Neural progenitor cell (in vitro differentiated cells): ENCODE measurements at places on chromosomes 6 and 20. TPM values are rescaled to one million over a fixed set of nuclear protein-coding genes. Genes with fewer than 3 reads are reported as not detected.

GRCh38 chr6:44715188-44715587, 327.7 kb downstream of the CDC5L start:
- DNase-seq = no peak
- no peaks in the 10 kb centered on the region for H3K27me3 ChIP-seq
- H3K4me3 ChIP-seq = no peak overlapping the region
- H3K36me3 ChIP-seq = no peaks in the 10 kb centered on the region
- H3K27ac ChIP-seq = no peak overlapping the region
- no peaks in the 10 kb centered on the region for H3K4me1 ChIP-seq

- H3K4me1 ChIP-seq = no peaks in the 10 kb centered on the region
- H3K36me3 ChIP-seq = no peaks in the 10 kb centered on the region
- H3K4me3 ChIP-seq = no peak overlapping the region
- no peaks in the 10 kb centered on the region for H3K27me3 ChIP-seq
- no peak for DNase-seq
Measured at GRCh38 chr20:57795342-57795697, 85.5 kb upstream of the PMEPA1 start.

DNA sequence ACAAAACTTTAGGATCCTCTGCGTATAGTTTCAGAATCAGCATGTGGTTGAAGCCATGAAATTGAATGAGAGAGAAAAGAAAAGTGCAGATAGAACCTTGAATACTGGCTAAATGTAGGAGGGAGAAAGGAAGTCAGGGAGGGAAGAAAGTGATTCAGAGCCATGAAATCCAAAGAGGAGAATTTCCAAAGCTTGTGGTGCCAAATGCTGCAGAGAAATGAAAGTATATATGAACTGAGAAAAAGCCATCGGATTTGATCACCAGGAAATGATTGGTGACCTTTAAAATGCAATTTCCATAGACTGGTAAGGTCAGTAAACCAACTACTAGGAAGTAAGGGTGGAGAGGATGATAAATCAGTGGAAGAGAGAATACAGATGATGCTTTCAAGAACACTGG, 142.3 kb downstream of the TFAP2A start:
- H3K36me3 ChIP-seq = no peaks in the 10 kb centered on the region
- no peak overlapping the region for H3K27ac ChIP-seq
- H3K4me1 ChIP-seq = peaks cover 43% of the 10 kb centered on the region
- H3K27me3 ChIP-seq = no peaks in the 10 kb centered on the region
- DNase-seq = no peak
- no peak overlapping the region for H3K4me3 ChIP-seq

DNA sequence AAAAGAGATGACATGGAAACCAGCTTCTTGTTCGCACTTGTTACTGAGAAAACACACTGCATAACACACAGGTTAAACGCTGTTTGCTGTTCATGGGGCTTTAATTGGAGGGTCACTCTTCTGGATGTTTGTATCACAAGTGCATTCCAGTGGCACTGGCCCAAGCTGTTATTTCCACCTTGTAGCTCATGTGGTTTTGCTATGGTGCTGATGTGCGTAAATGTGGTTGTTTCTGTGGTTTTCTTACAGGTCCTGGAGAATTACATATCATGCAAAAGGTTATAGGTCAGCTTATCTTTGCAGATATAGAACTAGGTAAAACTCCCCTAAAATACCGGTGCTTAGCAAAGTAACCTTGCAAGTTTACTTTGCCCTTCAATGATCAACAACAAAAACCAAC, 89.3 kb upstream of the AHI1 start:
- H3K4me3 ChIP-seq = no peak overlapping the region
- no peak for DNase-seq
- no peaks in the 10 kb centered on the region for H3K4me1 ChIP-seq
- H3K27ac ChIP-seq = no peak overlapping the region

The FAM162B gene
- total RNA-seq = 0.28 TPM in 1 of 2 replicates, not detected in the other

The TULP4 gene
- total RNA-seq = 143 and 252 TPM in 2 replicates

The RAET1L gene
- not detected in 2 replicates for total RNA-seq

DNA sequence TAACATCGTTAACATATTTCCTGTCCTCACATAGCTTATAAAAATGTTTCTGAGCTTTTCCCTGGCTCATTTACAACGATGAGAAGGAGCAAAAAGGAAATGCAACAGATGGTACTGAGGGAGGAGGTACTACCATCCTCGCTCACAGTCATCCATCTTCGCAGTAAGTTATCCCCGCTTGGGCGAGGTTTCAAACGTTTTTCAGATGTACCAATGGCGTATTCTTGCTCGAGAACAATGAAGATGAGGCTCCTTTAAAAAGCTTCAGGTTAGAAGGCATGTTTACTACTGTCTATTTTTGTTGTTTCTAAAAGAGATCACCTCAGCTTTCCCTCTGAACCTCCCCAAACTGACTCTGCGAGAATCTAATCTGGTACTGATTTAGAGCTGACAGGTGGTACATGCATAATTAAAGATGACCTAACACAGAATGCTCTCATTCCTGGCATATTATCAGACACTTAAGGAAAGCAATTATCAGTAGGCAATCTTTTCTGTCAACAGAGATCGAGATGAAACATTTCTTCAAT, 178.7 kb downstream of the GJA10 start:
- no peaks in the 10 kb centered on the region for H3K36me3 ChIP-seq
- no peak for DNase-seq
- H3K4me1 ChIP-seq = peaks cover 42% of the 10 kb centered on the region
- no peak overlapping the region for H3K27ac ChIP-seq

DNA sequence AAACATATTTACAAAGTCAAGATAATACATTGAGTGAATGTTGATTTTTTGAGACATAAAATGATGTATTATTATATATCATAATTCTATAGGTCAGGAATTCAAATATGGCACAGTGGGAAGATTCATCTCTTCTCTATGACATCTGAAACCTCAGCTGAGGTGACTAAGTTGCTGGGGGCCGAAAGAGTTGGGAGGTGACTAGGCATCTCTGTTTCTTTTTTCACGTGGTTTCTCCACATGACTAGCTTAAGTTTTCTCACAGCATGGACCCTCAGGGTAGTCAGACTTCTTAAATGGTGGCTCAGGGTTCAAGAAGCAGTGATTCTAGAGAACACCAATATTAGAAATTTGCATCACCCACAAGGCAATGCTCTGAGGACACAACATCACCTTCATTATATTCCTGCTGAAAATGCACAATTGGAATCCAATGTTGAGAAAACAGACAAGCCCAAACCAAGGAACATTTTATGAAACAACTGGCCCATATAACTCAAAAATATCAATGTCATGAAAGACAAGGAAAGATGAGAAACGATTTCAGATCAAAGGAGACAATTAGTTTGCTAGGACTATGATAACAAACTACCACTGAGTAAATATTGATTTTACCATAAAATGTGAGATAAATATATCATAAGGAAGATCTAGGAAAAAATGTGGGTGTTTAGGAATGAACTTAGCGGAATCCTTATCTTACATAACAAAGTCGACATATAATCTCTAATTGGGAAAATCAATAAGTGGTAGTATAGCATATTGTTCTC, 273.3 kb upstream of the IRAK1BP1 start:
- no peaks in the 10 kb centered on the region for H3K4me1 ChIP-seq
- H3K36me3 ChIP-seq = no peaks in the 10 kb centered on the region
- no peak for DNase-seq
- H3K4me3 ChIP-seq = no peak overlapping the region
- H3K27ac ChIP-seq = no peak overlapping the region

The GNRH2 gene
- total RNA-seq = 0.37 TPM in 1 of 2 replicates, not detected in the other

DNA sequence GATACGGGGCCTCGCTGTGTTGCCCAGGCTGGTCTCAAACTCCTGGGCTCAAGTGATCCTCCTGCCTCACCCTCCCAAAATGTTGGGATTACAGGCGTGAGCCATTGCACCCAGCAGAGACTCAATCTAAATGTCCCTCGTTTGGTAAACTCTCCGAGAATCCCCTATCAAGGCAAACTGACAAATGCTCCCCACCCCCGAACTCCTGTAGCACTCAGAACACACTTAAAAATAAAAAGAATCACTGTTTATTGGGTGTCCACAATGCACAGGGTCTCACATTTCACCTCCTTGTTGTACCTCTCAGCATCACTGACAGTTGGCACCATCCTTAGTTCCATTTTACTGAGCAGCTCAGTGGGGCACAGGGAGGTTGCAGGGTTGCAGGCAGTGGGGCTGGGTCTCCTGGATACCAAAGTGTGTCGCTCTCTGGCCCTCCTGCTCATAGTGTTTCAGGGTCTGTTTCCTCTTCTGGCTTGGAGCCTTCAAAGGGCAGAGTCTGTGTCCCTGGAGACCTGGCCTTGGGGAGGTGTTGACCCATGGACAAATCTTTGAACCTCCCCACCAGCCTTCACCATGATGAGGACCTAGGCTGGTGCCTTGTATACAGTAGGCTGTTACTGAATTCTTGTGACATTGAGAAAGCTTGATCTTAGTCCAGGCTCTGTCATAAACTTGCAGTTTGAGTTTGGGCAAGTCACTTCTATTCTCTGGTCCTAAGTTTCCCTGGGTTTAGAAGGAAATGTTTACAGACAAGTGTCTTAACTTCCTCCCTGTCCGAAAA, 8.5 kb upstream of the SRC start:
- H3K27ac ChIP-seq = no peak overlapping the region
- H3K4me3 ChIP-seq = no peak overlapping the region
- peaks cover 18% of the 10 kb centered on the region for H3K4me1 ChIP-seq
- H3K36me3 ChIP-seq = no peaks in the 10 kb centered on the region
- no peaks in the 10 kb centered on the region for H3K27me3 ChIP-seq
- DNase-seq = no peak

DNA sequence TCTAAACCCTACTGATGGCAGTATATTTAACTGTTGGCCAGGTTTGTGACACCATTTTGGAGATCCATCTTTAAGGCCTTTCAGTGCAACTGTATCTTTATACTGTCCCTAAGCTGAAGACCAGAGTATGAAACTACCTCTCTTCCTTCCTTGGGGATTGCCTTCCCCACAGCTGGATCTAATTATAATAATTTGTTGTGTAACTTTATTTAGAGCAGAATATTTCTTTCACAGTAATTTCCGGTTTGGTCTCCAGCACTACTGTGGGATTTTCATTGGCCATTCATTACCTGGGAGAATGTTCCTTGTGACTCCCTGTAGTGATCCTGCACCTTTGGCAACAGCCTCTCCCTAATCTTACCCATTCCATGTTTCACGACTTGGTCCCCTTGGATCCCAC, 75.2 kb downstream of the AKAP7 start:
- no peak overlapping the region for H3K4me3 ChIP-seq
- H3K27ac ChIP-seq = no peak overlapping the region
- H3K36me3 ChIP-seq = no peaks in the 10 kb centered on the region
- peaks cover 5% of the 10 kb centered on the region for H3K4me1 ChIP-seq
- DNase-seq = no peak

DNA sequence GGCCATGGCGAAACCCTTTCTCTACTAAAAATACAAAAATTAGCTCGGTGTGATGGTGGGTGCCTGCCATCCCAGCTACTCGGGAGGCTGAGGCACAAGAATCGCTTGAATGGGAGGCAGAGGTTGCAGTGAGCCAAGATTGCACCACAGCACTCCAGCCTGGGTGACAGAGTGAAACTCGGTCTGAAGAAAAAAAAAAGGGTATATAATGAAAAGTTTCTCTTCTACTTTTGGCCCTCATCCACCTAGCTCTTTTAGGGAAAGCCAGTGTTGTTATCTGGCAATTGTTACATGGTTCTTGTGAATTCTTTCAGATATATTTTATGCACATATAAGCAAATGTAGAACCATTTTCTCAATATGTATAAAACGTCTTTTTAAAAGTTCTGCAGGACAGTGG, 19.0 kb downstream of the KIF3B start:
- H3K27me3 ChIP-seq = no peaks in the 10 kb centered on the region
- H3K4me3 ChIP-seq = no peak overlapping the region
- no peaks in the 10 kb centered on the region for H3K36me3 ChIP-seq
- DNase-seq = no peak
- H3K4me1 ChIP-seq = no peaks in the 10 kb centered on the region
- no peak overlapping the region for H3K27ac ChIP-seq

DNA sequence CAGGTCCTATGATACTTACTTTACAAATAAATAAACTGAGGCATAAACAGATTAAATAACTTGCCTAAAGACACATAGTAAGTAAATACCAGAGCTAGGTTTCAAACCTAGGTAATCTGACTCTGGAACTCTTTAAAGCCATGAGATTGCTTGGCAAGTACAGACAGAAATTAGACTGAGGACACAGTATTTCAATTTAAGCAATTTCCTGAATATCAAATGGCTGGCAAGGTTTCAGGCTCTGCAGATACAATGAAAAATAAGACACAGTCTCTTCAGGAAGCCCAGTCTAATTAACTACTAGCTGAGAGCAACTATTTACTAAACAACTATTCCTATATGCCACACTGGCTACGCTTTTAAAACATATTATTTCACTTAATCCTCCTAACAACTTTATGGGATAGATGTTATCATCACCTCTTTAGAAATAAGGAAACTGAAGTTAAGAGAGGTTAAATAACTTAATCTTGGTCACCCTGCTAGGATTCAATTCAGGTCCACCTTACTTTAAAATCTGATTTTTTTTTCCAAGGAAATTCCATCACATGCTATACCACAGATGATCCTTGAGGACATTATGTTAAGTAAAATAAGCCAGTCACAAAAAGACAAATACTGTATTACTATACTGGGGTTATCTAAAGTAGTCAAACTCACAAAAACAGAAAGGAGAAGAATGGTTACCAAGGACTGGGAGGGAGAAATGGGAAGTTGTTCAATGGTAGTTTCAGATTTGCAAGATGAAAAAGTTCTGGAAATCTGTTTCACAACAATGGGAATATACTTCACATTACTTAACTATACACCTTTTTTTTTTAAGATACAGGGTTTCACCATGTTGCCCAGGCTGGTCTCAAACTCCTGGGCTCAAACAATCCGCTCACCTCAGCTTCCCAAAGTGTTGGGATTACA, 4.1 kb downstream of the TRPC4AP start:
- H3K4me3 ChIP-seq = no peak overlapping the region
- no peaks in the 10 kb centered on the region for H3K27me3 ChIP-seq
- H3K36me3 ChIP-seq = no peaks in the 10 kb centered on the region
- no peak for DNase-seq
- H3K27ac ChIP-seq = no peak overlapping the region

The FKBP1C gene
- total RNA-seq = 0.34 TPM in 1 of 2 replicates, not detected in the other

The F13A1 gene
- 1.7 and 3.6 TPM in 2 replicates for total RNA-seq
